Effector memory CD8-positive, alpha-beta T cell (primary cell): ENCODE measurements at places on chromosomes 2 and 18.

DNA sequence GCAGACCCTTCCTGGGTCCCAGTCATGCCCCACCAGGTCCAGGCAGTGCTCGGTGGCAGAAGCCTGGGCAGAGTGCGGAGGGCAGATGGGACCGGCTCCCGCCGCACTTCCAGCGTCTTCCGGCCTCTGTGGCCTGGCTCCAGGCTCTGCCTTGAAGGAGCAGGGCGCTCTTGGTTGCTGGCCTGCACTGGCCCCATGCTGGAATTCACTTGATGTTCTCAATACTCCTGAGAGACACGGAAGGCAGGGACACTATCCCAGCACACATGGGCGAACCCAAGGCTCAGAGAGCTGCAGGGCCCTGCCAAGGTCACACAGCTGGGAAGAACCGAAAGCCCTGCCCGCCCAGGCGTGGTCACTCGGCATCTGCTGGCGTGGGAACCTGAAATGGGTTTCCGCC lies 87.6 kb upstream of the ODC1 start:
- DNase-seq, result no peak

DNA sequence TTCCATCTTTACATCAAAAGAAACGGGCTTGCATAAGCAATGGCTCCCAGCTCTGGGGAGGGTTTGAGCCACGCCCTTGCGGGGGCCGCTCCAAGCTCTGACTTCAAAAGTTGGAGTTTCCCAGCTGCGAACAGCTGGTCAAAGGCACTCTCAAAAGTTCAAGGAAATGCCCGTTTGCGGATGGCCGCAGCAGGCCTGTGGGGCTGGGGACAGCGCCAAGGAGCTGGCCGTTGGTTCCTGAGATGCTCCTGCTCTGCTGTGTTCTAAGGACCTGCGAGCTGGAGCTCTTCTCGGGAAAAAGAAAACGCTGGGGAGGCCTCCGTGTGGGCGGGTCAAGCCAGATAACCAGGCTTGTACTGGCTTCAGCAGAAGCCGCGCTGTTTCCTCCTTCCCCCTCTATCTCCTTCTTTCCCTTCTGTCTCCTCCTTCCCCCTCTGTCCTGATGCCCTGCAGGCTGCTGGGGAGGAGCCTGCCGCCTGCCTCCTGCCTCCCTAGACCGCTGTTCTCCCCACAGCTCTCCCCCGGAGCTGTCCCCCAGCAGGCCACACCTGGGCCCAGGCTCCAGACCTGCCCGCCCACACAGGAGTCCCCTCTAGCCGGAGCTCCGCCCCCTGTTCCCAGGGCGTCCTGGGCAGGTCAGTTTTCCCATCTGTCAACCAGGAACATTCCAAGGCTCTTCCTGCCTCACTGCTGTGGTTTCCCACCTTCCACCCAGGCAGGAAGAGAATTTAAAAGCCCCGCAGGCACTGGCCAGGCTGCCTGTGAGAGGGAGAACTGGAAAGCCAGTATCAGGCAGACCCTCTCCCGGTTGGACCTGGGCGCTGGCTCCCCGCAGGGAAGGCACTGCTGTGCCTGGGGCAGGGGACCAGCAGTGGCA lies 14.1 kb downstream of the KLF11 start:
- DNase-seq, result no peak

DNA sequence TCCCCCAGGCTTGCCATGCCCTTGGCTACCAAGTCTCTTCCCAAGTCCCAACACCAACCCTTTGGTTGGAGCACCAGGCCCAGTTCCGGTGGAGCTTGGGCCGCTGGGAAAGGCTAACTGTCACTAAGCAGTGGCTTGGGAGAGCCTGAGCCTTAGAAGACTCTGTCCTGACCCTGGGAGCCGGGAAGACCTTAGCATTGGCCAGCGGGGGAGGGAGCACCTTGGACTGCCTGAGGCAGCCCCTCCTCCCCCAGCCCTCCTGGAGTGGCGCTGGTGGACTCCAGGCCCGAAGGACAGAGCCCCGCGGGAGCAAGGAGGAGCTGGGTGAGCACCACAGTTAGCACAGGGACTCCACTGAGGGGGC lies 62.5 kb upstream of the POMC start:
- no peak for DNase-seq

GRCh38 chr2:128769457-128770142 lies 450.9 kb upstream of the HS6ST1 start:
- no peak for DNase-seq

- no peak for DNase-seq
These were observed 103.3 kb downstream of the AOX1 start for GRCh38 chr2:200689115-200689514.

- no peak for DNase-seq
These were observed 83.1 kb downstream of the CCDC85A start for GRCh38 chr2:56266761-56267414.

GRCh38 chr2:25251071-25251421 lies 82.7 kb upstream of the POMC start:
- no peak for DNase-seq

DNA sequence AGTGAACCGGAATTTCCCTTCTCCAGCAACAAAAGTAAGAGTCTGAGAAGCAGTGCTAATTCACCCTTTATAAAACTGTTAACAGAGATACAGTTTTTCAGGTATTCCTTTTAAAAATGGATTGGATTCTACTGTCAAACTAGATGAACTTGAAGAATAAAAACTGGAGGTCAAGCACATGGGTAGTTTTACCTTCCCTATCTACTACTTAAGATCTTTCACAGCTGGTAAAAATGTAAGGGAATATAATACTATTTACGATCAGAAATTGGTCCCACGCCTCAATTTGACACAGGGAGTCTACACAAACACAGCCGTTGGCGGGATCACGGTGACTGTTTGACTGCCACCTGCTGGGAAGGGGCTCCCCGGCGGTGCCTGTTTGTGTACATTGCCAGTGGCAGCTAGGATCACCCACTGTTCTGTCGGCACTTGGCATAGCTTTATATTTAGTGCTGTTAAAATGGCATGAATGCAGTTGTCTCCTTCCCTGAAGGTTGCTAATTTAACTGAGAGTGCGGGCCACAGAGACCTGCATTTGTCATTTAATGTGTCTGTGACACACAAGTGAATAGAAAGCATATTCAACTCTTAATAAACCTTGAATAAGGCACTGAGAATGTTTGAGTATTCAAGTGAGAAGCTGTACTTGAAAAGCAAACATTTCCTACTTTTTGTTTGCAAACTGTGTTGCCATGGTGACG lies 59.5 kb downstream of the ABCG8 start:
- DNase-seq, result no peak

GRCh38 chr18:43587538-43588153 lies 310.4 kb upstream of the SYT4 start:
- DNase-seq, result no peak

DNA sequence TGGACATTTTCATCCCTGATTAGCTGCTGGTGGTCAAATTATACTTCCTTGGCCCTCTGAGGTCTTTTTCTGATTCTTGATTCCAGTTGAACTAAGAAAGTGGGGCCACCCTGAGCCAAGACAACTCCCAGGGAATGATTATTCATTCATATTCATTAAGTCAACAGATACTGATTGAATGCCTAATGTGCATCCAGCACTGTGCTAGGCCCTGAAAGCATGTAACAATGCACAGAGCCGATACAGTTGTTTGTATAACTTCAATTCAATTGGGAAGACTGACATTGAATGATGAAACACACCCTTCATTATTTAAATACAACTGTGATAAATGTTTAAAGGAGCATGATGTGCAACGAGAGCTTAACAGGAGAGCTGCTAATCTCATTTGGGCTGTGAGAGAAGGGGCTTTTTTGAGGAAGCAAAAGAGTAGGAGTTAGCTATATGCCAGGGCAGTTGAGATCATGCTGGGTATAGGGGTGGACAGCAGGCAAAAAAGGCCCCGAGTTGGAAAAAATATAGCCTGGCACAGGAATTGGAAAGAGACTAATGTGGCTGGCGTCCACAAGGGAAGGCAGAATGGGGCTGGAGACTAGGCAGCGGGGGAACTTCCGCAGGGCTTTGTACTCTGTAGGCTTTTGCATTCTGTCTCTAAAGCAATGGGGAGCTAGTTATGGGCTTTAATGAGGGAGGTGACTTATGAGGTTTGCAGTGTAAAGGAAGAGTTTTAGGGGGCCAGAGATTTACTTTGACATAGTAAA lies 57.2 kb upstream of the ACVR1 start:
- no peak for DNase-seq

GRCh38 chr2:145064511-145064910 lies 544.6 kb upstream of the ZEB2 start:
- no peak for DNase-seq

GRCh38 chr2:99900556-99900955 lies 241.8 kb downstream of the AFF3 start:
- DNase-seq, result no peak

- DNase-seq, result no peak
These were observed 41.3 kb upstream of the CREG2 start for GRCh38 chr2:101428422-101429176.

DNA sequence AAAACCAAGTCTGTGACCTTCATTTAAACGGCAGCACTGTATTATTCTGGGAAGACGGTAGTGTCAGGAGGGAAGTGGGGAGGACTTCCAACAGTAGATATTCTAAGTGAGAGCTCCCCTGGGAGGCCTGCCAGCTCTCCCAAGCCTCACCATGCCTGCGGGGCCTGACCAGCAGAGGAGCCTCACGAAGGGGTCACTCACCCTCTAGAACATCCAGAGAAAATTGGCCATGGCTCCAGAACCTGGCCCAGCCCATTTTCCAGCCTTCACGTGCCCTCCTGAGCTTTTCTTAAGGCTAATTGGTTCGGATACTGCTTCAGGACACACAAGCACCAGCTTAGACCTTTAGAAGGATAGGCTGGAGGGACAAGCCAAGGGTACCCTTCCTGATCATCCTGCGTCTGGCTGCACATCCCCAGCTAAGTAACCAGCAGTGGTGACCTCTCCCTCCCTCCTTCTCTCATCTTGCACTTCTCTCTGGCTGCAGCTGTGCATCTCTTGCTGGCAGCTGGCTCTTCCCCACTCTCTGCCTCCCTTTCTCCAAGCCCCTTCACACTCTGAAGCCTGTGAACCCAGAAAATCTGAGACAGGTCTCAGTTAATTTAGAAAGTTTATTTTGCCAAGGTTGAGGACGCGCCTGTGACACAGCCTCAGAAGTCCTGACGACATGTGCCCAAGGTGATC lies 120.1 kb upstream of the PKDCC start:
- no peak for DNase-seq

GRCh38 chr2:221169724-221170123 lies 402.4 kb downstream of the EPHA4 start:
- DNase-seq, result no peak

- no peak for DNase-seq
These were observed 118.4 kb downstream of the ARL4C start for GRCh38 chr2:234378440-234378839.

DNA sequence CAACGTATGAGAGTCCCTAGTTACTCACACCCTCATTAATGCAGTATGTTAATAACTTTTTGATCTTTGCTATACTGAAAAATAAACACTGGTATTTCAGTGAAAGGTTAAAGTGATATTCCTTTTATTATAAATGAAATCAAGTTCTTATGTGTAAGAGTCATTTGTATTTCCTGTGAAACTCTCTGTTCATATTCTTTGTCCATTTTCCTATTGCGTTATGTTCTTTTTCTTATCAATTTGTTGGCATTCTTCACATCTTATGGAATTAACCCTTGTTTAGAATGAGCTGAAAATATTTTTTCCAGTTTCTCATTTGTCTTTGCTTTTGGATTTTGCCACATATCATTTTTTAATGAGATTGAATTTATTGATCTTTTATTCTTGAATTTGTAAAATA lies 44.8 kb downstream of the NDUFAF7 start:
- no peak for DNase-seq

DNA sequence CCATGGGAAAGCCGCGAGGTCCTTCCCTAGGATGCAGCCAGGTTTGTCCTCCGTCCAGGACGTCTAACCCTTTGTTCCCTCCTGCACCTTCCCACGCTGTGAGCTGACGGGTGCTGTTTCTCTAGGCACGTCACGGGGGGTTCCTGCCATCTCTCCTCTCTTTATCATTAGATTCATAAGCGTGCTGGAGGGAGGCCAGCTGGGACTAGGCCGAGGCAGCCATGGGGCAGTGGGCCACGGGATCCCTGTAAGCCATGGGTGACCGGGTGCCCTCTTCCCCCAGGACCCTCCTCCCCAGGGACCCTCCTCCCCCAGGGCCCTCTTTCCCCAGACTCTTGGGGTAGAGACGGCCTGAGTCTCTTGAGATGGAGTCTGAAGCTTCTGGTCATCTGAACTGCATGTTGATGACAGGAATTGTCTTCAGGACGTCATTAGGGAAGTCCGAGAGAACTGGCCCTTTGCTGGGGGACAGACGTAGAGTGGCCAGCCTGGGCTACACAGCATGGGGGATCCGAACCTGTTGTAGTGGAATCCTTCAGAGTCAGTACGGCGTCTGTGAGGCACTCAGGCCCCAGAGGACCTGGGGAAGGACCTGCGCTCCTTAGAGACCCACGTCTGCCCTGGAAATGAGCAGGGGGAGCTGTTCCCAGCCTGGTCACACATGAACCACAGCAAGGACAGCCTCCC lies 108.1 kb downstream of the TPO start:
- DNase-seq, result no peak

- no peak for DNase-seq
These were observed 251.6 kb downstream of the AFF3 start for GRCh38 chr2:99890568-99891427.

- no peak for DNase-seq
These were observed 25.5 kb upstream of the SEC11C start for GRCh38 chr18:59114160-59114559.

- DNase-seq, result no peak
These were observed 27.3 kb downstream of the SESTD1 start for GRCh38 chr2:179237209-179237946.

- no peak for DNase-seq
These were observed 5.2 kb downstream of the OXER1 start for GRCh38 chr2:42758751-42759150.

DNA sequence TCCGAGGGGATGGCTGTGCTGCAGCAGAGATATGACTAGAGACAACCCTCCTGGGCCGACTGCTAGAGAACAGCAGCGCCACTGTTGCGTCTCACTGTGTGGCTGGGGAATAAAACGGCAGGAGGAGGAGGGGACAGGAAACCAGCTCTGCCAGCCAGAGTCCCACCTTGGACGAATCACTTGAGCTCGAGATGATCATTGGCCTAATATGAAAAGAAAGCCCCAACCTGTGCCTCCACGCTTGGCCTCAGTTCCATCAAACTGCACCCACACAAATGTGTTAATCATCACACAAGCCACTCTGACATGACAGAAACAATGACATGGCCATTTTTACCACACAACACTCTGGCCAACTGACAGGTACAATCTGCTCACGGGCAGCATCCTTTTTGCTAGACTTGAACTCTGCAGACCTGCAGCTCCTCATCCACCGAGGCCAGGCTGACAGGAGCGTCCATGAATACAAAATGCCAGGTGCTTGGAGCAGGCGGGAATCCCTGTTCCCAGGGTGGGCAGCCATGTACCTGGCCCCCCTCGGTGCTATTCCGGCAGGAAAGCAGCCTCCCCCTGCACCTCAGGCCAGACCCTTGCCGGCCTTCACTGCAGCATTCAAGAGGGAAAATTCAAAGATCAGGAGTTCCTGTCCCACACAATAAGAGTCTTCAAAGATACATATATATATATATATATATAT lies 52.3 kb downstream of the PARD6G start:
- no peak for DNase-seq
